Brain microvascular endothelial cell (primary cell): ENCODE measurements at places on chromosomes 5 and 9.
A peak's percentile ranks its signal among the peaks of the same experiment; 100 is the strongest.

- no peak for DNase-seq
Measured at GRCh38 chr9:136829981-136830885, 12.0 kb upstream of the AJM1 start.

DNA sequence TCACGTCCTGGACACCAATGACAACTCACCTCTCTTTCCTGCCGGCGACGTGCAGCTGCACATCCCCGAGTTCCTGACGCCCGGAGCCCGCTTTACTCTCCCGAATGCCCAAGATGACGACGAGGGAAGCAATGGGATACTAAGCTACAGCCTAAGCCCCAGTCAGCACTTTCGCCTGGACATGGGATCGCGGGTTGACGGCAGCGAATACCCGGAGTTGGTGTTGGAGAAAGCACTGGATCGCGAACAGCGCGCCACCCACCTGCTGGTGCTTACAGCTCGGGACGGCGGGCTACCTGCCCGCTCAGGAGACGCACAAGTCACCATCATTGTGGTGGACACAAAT is 1.1 kb downstream of the PCDHAC1 start:
- no peak for DNase-seq

DNA sequence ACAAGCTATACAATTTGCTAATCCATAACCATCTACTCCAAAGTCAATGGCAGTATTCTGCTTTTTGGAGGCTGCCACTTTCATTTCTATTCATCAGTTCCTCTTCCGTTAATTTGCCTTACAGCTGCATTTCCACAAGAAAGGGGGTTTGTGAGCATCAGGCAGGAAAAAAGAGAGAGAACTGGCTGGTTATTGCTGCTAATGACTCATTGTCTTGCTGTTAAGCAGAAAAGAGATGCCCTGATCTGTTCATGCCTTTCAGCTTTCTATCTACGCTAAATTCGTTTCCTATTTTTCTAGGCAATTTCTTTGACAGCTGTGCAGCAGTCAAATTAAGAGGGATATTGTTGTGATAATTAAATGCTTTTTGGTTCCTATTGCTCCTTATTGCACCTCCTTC is 65.9 kb upstream of the GNAQ start:
- no peak for DNase-seq

GRCh38 chr5:59034498-59035186 is 451.8 kb downstream of the RAB3C start:
- peak; percentile 58 for DNase-seq

DNA sequence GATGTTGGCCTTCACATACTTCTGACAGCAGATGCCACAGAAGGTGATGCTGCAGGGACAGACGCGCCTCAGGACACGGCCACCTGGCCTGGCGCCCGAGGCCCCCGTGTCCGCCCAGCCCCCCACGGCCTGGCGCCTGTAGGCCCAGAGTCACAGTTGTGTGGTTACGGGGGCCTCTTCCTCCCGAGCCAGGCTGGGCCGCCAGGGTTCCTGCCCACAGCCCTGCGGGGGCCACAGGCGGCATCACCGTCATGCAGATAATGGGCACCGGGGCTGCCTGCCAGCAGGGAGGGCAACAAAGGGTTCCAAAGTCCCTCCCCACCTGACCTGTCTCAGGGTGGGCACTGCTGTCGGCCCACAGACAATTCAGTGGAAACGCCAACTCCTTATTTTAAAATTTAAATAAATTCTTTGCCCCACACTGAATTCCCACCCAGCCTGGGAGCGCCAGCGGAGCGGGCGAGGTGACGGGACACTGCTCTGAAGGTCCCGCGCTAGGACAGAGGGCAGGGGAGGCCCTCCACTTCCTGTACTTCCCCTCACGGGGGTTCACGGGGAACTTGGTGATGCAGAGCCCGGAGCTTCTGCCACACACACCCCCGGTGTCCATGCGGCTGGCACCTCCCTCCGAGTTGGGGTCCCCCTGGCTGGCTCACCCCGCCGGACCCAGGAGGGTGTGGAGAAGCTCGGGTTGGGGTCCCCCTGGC is 40.6 kb downstream of the EXOC3 start:
- DNase-seq, result no peak

- DNase-seq, result no peak
Measured at GRCh38 chr9:116697887-116698286, 10.8 kb downstream of the TRIM32 start.

GRCh38 chr5:74632947-74633356 is 7.6 kb downstream of the ENC1 start:
- peak; percentile 76 for DNase-seq

DNA sequence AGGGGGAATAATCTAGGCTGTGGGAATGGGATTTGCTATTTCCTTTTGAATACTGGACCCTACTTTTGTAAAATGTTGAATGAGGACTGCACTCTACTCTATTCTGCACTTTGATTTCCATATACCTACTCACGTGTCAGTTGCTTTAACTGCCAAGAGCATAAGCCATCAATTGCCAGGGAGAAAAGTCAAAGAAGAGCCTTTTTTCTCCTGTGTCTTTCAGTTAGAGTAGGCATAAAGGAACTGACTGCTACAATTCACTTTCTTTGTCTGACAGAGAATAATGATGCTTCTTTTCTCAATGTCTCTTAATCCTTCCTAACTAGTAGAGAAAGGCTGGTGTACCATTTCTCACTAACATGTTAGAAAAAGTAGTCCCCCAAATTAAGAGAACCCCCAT is 231.6 kb downstream of the ELAVL2 start:
- no peak for DNase-seq

GRCh38 chr9:80937645-80938044 is 751.7 kb downstream of the TLE1 start:
- DNase-seq, result no peak

GRCh38 chr5:32961059-32961415 is 249.9 kb downstream of the NPR3 start:
- peak; percentile 18 for DNase-seq

DNA sequence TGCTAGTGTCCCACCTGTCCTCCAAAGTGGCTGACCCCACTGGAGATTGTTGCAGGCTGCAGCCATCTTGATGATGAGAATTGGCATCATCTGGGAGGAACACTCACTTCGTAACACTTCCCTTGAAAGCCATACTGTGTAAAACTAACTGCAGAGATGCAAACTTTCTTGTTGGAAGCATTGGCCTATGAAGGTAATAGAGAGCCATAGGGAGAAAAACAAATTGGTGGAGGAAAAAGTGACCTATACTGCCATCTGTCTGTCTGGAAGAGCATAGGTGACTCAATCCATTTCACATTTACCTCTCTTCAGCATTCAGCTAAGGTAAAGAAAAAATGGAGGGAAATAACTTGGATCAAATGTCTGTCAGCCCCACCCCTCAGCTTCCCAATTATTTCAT is 473.4 kb downstream of the NTRK2 start:
- DNase-seq, result no peak

- DNase-seq, result no peak
Measured at GRCh38 chr5:176747670-176748072, 62.7 kb upstream of the UNC5A start.

GRCh38 chr5:9781890-9782289 is 151.7 kb upstream of the TAS2R1 start:
- no peak for DNase-seq

- peak; percentile 20 for DNase-seq
Measured at GRCh38 chr9:136122425-136123383, 4.0 kb upstream of the TMEM250 start.

GRCh38 chr5:133238426-133239205 is 186.8 kb downstream of the HSPA4 start:
- no peak for DNase-seq

GRCh38 chr5:143717400-143717799 is 94.6 kb upstream of the HMHB1 start:
- peak; percentile 82 for DNase-seq

DNA sequence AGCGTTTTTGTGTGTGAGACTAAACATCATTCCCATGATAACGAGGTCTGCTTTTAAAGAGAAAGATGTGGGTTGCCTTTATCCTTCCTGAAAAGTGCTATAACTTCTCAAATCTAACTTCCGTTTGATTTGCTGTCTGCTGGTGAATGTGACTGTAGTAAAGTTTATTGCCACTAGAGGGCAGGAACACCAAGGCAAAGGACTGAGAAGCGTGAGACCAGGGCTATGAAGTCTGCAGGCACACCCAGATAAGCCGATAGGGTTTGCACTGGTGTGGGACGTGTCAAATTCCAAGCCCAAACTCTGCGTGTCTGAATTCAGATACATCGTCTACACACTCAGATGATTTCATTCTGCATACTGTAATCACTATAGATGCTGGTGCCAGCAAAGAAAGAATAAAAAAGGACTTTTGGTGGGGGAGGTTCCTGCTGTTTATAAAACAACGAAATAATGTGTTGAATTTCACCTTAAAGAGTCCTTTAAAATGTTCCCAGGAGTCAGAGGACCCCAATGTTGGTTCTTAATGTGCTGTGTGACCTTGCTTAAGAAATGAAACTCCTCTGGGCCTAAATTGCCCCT is 87.2 kb downstream of the PTTG1 start:
- peak; percentile 94 for DNase-seq

GRCh38 chr5:103582364-103582763 is 19.8 kb upstream of the NUDT12 start:
- DNase-seq, result peak; percentile 54

DNA sequence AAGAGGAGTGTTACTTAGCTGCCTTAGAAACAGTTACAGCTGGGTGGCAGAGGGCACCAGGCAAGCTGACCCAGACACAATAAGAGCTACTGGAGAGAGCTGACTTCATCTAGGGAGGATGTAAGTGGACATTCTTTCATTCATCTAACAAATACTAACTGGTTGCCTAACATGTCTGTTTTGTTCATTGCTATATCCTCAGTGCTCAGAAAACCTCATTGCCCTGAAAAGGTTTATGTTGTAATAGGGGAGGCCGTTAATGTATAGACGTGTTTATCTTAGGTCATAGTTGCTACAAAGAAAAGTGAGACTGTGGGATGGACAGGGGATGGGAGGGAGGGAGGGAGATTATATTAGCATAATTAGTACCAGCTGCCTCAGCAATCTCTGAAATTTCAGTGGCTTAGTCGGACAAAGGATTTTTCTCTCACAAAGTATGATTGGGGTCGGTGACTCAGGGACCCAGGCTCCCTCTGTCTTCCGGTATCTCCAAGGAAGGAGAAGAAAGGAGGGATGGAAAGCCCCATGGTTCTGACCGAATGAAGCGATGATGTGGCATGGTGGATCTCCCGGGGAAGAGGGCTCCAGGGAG is 2.6 kb upstream of the SNX18 start:
- peak; percentile 61 for DNase-seq

DNA sequence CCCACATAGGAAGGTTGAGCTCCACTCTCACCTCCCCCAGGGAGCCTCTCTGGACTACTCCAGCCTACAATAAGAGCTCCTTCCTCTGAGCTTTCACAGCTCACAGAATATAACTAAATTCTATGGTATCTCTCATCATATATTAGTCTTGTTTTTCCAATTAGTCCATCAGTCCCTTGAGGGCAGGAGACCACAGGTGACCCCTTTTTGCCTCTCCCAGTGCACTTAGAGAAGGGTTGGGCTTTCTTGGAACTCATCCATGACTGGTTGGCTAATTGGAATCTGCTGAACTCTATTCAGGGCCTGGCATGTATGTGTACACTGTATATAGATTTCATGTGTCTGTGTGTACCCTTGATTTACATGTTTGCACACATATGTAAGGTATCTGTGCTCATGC is 50.4 kb upstream of the ARAP3 start:
- DNase-seq, result no peak

DNA sequence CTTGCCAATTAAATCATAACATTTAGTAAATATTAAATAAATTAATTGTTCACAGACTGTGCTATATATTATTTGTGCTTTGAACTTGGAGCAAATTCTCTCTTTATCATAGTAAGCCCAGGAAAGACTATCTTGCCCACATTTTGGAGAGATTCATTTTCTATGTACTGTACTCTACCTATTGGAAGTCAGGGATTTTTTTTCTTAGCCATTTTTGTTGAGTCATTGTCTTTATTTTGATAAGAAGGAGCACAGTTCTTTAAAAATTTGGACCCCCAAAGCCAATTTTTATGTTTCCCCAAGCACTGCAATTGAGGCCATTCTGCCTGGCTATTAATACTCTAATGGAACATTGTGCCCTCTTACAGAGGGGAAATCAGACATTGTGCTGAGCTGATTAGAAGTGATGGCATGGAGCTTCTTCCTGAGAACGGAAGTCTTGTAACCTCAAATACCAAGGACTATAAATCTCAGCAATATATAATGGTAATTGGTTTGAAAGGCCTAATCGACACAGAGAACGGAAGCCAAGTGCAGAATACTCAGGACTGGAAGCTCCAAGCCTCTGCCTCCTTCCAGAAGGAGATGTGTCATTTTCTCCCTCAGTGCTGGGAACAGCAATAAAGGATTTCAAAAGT is 188.8 kb upstream of the PAPPA start:
- no peak for DNase-seq

GRCh38 chr5:73805449-73805848 is 179.5 kb downstream of the ARHGEF28 start:
- no peak for DNase-seq

DNA sequence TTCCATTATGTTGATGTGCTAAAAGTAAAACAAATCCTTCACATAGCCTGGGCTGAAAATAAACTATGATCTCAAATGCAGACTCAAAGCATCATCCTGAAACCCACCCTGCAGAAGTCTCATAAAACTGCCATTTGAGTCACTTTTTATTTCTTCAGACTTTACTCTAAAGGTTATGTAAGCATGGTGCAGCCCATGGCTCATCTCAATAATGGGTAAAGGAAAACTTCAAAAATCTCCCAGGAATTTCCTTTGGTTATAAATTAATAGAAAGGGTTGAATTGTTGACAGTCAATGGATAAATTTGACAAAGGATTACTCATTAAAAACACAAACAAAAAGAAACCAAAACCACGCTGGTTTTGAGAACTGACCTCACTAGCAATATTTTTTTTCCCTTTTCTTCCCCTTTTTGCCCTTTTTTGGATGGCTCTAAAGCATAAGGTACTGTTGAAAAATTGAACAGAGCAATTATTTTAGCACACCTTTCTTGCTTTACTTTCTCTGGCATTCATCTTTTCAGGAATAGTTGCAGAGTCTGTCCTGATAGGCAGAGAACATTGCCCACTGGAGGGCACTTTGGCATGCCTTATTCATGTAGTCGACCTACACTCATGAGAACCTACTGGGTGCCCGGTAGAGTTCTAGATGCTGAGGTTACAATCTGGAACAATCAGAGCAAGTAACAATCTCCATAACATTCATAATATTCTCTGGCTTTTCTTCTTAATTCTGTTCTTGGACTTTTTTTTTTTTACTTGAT is 191.4 kb downstream of the TMEM167A start:
- DNase-seq, result peak; percentile 40

DNA sequence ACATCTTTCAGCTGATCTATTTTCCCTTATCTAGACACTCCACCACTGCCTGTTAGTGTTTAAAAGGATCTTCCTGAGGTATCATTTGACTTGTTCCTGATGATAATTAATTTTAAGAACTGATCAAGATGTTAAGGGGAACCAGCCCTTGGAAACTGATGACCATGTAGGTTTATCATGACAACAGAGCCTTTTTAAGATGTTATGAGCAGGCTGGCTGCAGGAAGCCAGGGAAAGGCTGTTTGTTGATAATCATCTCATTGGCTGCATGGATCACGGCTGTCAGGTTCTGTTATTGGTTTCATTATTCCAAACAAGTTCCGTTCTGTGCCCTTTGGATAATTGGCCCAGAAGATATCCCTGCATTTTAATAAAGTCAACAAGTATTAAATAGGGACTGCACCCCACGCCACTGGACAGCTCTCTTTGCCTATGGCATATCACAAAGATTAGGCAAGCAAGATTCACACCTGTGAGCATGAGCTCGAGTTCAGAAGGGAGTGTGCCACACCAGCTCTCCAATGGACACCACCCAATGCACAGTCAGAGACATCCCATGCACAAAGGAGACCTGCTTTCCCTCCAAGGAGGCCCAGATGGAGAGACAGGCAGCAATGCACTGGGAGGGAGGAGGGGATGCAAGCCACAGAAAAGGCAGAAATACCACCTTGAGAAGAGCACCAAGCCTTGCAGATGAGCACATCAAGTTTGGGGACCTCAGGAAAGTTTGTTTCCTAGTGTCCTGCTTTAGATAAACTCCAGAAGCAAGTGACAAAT is 88.7 kb downstream of the SPOCK1 start:
- no peak for DNase-seq
